Stimulated activated CD4-positive, alpha-beta T cell treated with anti-CD3 and anti-CD28 coated beads, Interleukin-4, amount 100 ng/mL, for 4 hours (primary cell): ENCODE measurements at places on chromosomes 6 and 20.

DNA sequence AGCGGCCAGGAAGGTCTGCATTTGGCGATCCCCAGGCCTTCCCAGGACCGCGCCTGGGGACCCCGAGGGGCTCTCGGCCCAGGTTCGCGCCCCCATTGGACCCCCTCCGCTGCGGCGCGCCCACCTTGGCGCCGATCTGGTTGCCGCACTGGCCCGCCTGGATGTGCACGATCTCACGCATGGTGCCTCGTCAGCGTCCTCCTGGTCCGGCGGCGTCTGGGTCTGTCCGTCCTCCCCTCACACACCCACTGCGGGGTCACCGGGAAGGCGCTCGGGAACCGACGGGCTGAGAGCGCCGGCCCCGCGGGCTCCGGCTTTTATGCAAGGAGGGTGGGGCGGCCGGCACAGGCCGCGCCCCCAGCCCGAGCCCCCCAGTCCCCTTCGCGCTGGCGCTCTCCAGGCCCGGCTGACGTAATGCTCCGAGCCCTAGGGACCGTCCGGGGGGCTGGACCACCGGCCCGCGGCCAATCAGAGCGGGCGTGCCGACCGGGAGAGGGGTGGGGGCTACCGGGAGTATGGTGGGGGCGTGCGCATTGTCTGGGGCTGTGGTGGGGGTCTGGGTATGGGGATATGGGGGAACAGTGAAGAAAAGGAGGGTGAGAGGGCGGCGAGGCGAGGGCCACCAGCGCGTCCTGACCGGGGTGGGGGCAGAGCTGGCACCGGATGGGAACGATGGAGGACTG, at the start of gene TUBB2B:
TUBB2B (minus strand) TSS at position 291 of the 683 bp plus-strand sequence; CDS start at position 181, 110 bp downstream.
- DNase-seq = no peak

DNA sequence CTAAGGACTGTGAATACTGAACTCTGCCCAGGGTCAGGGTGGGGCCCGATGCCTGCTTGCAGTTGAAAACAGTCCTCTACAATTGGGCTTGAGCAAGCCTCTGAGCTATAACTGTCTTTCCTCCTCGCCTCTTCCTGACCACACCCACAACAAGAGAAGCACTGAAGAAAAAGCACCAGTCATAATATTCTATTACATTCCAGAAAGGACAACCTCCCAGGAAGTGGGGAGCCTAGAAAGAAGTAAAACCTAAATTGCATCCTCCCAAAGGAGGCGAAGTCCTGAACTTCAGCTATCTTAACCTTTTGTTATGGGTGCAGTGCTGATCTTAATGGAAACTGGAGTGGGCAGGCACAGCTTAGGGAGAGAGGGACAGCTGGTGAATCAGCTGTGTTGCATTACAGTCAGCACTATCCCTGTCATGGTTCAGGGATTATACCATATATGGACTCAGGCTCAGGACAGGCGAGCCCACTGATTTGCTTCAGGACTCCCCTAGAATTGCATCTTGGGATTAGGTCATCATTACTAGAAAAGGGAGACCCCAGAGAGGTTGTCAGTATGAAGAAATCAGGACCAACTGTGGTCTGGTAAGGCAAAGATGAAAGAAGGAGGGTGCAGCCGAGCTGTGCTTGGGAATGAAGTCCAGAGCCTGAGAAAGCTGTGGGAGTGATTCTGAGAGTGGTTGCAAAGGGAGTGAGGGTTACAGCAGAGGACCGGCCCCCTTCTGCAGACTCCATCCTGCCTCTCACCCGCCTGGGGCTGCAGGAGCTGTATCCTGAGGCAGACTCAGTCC, 18.3 kb upstream of the TRAM2 start:
- DNase-seq = no peak

DNA sequence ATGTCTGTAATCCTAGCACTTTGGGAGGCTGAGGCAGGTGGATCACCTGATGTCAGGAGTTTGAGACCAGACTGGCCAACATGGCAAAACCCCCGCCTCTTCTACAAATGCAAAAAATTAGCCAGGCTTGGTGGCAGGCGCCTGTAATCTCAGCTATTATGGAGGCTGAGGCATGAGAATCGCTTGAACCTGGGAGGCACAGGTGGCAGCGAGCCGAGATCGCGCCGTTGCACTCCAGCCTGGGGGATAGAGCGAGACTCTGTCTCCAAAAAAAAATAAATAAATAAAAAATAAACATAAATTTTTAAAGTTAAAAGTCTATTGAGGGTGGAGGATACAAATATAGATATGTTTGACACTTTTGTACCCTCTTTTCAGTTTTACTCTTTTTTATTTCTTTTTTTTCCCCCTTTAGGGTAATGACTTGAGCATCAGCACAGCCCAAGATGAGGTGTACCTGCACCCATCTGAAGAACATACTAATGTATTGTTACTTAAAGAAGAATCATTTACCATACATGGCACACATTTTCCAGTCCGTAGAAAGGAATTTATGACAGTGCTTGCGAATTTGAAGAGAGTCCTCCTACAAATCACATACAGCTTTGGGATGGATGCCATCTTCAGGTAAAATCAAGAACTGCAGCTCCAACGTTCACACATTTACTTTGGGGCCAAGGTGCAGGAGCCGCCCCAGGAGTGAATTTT, 368.9 kb downstream of the LAMA2 start:
- peak; percentile 22 for DNase-seq

DNA sequence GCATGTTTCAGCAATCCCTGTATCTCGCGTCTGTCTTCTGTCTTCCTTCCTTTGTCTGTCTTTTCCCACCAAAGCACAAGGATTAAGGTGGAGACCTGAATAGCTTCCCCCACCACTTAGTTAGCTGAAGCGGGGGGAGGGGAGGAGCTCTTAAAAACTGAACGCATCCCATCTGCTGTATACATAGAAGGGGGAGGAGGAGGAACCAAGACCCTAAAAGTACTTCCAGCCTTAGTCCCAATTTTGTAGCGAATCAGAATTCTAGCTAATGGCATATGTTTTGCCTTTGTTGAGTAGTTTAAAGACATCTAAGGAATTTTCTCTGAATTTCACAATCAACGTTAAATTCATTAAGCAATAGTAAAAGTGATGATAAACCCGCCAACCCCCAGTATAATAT, 47.9 kb downstream of the GNAS start:
- no peak for DNase-seq
